ENCODE measurements at places on chromosomes 5 and 9. TPM values are rescaled to one million over a fixed set of nuclear protein-coding genes. Genes with fewer than 3 reads are reported as not detected.

DNA sequence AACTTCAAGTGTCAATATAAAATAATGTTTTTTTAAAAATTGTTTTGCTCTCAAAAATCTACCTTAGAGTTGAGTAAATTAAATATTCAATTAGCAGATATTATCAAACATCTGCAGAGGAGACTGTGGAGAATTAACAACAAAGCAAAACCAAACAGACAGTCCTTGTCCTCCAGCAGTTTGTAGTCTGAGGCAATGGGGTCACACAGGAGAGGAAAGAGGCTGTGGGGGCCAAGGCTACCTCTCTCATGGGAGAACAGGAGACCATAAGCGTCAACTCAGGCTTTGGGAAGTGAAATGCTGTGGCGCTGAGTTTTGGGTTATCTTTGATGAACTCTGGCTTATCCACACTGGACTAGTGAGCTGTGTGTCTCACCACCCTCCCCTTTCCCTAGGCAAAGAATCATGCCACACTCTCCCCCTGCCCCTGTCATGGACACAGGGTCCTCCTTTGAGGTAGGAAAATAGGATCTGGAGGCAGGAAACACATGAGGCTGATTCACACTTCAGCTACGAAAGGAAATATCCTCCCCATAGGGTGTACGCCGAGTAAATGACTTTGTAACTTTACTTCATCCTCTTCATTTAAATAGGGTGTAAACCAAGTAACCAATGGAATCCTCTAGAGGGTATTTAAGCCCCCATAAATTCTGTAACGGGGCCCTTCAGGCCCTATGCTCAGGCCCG, 152.7 kb downstream of the FSTL4 start:
- peaks cover 2% of the 10 kb centered on the region for H3K4me1 ChIP-seq
- H3K27ac ChIP-seq, result no peak overlapping the region
- H3K4me3 ChIP-seq, result no peak overlapping the region
- H3K27me3 ChIP-seq, result no peaks in the 10 kb centered on the region

DNA sequence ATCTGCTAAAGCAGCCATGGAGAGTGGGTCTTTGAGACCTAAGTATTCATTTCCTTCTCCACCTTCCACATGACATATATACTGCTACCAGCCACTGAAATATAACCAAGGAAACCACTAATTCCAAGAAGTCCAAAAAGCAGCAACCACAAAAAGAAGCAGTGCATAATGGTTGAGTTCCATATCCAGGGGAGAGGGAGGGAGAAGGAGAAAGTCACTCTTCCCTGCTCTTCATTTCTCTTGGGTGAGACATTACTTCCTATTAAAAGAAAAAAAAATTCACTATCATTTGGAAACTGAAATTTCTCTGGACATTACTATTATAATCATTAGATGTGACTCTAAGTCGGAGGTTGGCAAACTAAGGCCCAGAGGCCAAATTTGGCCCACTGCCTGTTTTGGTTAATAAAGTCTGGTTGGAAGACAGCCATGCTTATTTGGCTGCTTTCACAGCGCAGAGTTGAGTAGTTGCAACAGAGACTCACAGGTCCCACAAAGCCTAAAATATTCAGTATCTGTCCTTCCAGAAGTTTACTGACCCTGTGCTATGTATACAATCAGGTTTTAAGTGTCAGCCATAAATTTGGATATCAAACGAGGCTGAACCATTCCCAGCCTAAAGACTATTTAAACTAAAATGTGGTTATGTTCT, 168.6 kb downstream of the MPDZ start:
- H3K36me3 ChIP-seq, result peaks cover 27% of the 10 kb centered on the region
- H3K4me1 ChIP-seq, result no peaks in the 10 kb centered on the region
- DNase-seq, result peak; percentile 51
- no peak overlapping the region for H3K4me3 ChIP-seq

DNA sequence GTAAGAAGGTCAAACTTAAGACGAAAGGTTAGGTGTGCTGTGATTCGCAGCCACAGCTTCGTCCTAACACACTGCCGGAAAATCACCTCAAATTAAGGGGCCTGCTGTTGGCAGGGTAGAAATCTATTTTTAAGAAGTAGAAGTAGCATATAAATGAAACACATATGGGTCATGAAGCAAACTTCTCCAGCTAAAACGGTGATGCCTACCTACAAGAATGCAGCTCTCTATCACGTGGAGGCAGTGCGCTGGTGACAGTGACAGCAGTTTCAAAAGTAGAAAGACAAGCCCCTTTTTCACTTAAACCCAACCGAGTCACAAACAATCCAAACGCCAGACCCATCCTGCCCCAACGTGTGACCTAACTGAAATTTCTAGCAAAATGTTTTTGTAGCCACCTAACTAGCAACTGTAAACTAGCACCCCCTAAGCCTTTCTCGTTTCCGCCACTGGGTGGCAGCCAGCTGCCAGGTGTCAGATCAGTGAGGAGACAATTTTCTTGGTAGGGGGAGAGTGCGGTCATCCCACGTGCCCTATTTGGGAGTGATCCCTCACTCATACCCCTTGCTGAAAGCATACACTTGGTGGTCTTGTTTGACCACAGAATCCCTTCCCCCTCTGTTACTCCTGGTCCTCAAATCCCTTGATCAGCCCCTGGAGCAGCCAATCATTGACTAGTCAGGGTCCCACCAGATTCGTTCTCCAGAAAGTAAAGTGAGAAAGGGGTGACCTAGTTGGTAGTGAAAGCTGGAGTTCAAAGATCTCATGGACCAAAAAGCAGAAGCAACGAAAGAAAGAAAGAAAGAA, 71.8 kb upstream of the MAMDC2 start:
- H3K4me1 ChIP-seq, result peaks cover 8% of the 10 kb centered on the region
- DNase-seq, result peak; percentile 69
- H3K27me3 ChIP-seq, result no peaks in the 10 kb centered on the region
- H3K36me3 ChIP-seq, result no peaks in the 10 kb centered on the region
- H3K4me3 ChIP-seq, result no peak overlapping the region

GRCh38 chr5:107501965-107502675, 168.6 kb downstream of the EFNA5 start:
- H3K4me1 ChIP-seq, result no peaks in the 10 kb centered on the region
- H3K4me3 ChIP-seq, result no peak overlapping the region
- no peak overlapping the region for H3K27ac ChIP-seq
- H3K27me3 ChIP-seq, result no peaks in the 10 kb centered on the region
- DNase-seq, result no peak

GRCh38 chr9:85727500-85727899, 14.3 kb downstream of the AGTPBP1 start:
- no peak overlapping the region for H3K27ac ChIP-seq
- DNase-seq, result no peak
- no peaks in the 10 kb centered on the region for H3K27me3 ChIP-seq
- H3K4me1 ChIP-seq, result no peaks in the 10 kb centered on the region
- no peak overlapping the region for H3K4me3 ChIP-seq
- no peaks in the 10 kb centered on the region for H3K36me3 ChIP-seq

GRCh38 chr5:158380661-158381060, 521.7 kb upstream of the CLINT1 start:
- H3K4me3 ChIP-seq, result no peak overlapping the region
- peaks cover 10% of the 10 kb centered on the region for H3K4me1 ChIP-seq
- H3K27me3 ChIP-seq, result no peaks in the 10 kb centered on the region
- DNase-seq, result no peak
- no peaks in the 10 kb centered on the region for H3K36me3 ChIP-seq

- no peak for DNase-seq
- H3K4me3 ChIP-seq, result no peak overlapping the region
- H3K27me3 ChIP-seq, result no peaks in the 10 kb centered on the region
- H3K4me1 ChIP-seq, result peaks cover 5% of the 10 kb centered on the region
- no peak overlapping the region for H3K27ac ChIP-seq
These were observed 23.0 kb downstream of the UBE2D2 start for GRCh38 chr5:139584137-139584536.

The MARCHF3 gene
- total RNA-seq, result 11.6 TPM

The TAS2R1 gene
- not detected for total RNA-seq
